ENCODE measurements at places on chromosomes 7 and 10.

DNA sequence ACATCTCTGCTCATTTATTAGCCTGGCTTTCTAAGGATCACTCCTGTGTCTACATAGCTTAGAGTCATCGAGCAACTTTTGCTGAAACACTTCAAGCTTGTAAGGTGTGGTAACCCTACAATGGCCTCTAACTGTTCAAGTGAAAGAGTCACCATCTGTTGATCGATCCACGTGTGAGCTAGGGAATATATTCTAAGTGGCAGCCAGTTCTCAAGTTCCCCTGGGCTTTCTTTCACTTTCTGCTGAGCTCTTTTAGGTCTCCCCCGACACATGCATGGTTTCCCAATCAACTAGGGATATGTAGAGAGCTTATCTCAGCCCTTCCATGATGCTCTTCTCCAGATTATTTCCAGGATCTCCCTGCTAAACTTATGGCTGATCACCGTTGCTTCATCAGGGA, 15.5 kb downstream of the AOAH start:
- no peak for DNase-seq

DNA sequence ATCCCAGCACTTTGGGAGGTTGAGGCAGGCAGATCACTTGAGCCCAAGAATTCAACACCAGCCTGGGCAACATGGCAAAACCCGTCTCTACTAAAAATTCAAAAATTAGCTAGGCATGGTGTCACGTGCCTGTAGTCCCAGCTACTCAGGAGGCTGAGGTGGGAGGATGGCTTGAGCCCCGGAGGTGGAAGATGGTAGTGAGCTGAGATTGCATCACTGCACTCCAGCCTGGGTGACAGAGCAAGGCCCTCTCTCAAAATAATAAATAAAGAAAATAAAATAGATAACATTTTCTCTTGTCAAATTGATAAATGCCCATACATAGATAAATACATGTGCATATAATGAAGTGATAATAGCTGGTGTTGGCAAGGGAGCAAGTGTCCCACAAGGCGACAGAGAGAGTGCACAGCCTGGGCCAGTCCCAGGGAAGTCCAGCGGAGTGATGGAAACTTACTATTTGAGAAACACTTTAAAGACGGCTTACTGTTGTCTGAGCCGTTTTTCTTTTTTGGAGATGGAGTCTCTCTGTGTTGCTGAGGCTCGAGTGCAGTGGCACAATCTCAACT, 33.4 kb upstream of the DLG5 start:
- DNase-seq: no peak

DNA sequence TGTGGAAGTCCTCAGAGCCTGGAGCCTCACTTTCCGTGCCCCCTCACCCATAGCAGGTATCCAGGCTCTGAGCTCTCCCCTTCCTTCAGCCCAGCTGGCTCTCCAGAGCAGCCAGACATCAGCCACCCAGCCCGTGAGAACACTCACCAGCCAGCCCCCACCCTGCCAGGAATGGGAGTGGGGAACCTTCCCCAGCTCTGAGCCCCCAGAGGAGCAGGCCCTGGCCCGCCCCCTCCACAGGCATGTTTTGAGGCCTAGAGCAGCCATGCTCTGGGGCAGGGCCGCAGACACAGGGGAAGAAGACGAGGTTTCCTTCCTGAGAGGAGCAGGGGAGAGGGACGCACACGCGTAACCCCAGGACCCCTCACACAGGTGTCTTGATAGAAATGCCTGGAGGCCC, 70.0 kb upstream of the COL13A1 start:
- DNase-seq: no peak

DNA sequence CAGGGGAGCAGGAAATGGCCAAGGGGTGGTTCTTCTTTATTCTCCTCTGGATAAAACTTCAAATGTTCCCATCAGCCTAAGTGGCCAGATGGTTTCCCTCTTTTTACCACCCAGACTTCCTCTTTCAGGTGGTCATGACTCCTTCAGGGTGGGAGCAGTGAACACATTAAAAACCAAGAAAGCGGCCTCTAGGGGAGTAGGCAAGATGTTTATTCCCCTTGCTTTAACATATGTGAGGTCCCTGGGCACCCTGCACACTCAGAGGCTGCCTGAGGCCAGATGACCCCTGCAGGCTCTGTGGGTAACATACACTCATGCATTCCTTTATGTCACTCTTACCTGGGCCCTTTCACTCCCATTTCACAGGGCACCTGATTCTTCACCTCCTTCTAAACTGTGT, 357.4 kb downstream of the ABCA13 start:
- DNase-seq: no peak

GRCh38 chr10:117316701-117317100, 58.5 kb downstream of the PDZD8 start:
- no peak for DNase-seq

DNA sequence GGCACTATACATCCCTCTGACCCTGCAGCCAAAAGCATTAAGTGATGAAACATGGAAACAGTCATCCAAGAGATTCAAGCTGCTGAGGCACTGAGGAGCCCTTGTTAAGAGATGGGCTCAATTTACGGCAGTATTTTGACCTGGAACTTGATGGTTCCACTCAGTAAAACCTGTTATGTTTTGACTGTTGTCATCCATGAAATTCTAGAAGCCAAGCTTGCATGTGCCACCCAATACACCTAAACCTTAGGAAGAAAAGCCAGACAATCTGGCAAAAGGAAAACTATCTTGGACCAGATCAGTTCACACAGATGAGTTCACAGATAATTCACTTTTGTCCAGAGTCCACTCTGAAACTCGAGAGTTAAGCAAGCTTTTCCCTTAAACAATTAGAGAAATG, 53.2 kb downstream of the ICA1 start:
- DNase-seq: no peak
